Stimulated activated CD8-positive, alpha-beta memory T cell treated with anti-CD3 and anti-CD28 coated beads, Interleukin-7, amount 100 ng/mL, for 4 hours (primary cell): ENCODE measurements at places on chromosomes 6 and 20.

GRCh38 chr6:74899416-74899815, 306.4 kb downstream of the COL12A1 start:
- no peak for DNase-seq

DNA sequence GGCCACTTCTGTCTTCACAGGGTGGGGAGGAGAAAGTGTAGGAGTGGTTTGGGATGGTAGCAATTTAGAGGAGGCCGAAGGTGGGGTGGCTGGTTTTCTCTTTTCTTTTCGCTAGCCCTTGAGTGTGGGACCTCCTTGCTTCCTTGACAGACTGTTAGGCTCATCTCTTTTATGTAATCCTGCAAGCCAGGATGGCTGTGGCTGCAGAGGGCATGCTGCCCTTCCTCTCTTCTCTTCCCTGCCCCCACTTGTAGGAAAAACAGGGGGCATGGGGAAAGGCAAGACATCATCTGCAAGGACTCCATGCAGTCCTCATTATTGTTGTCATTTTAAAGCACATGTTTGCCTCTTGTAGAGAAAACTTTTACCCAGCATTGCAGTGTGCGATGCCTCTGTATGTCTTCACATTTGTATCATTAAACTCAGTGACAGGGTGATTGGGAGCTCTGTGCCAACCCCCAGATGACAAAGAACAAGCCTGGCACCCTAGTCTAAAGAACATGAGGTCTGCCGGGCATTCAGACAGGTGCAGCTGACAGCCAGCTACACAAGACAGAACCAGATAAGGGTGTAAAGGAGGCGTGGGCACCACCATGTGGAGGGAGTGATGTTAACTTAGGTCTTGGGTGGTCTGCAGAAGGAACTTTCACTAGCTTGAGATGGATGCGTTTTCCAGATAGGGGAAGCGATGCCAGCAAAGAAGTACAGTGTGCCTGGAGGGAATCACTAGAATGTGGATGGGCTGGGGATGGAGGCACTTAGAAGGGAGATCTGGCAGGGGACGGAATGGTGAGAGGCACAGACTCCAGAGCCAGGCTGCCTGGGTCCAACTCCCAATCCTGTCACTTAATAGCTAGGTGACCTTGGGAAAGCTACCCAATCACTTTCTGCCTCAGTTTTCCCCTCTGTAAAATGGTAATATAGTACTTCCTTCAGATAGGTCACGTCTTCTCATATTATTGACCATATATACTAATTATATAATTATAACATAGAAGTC, 207.6 kb downstream of the TBC1D7 start:
- no peak for DNase-seq

- no peak for DNase-seq
Measured at GRCh38 chr20:56859801-56860261, 230.7 kb downstream of the TFAP2C start.

GRCh38 chr6:73579389-73579788, 58.6 kb upstream of the EEF1A1 start:
- no peak for DNase-seq

GRCh38 chr6:96227135-96227534, 211.4 kb downstream of the FUT9 start:
- no peak for DNase-seq

DNA sequence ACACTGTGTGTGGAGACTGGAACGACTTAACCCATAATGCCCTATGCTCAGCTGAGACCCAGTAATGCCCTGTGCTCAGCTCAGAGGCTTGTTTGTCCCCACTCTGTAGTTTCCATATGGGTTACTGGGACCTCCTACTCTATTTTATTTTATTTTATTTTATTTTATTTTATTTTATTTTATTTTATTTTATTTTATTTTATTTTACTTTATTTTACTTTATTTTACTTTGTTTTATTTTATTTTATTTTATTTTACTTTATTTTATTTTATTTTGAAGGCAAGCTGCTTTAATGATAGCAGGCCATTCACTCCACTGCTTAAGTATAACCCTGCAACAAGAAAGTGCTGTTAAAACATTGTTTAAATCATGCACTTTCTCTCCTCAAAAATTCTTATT, 603.4 kb upstream of the JAG1 start:
- DNase-seq = no peak

GRCh38 chr6:13614126-13614925, 809 bp upstream of the NOL7 start:
- DNase-seq = no peak

DNA sequence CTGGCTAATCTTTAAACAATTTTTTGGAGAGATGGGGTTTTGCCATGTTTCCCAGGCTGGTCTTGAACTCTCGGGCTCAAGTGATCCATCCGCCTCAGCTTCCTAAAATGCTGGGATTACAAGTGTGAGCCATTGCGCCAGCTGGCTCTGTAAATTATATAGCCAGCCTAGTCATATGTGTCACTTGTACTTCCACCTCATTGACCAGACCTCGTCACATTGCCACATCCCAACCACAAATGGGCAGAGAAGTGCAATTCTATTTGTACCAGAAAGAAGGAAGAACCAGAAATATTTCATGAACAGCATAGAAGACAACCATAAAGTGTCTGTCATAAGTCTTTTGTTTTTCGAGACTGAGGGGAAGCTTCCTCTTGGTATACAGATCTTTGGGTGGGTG, 304.9 kb upstream of the RNF24 start:
- no peak for DNase-seq

GRCh38 chr20:50594591-50595432, 84.6 kb downstream of the PTPN1 start:
- no peak for DNase-seq

GRCh38 chr6:38634518-38634917, 5.2 kb downstream of the BTBD9 start:
- no peak for DNase-seq

- DNase-seq = no peak
Measured at GRCh38 chr6:87308970-87309369, 13.4 kb upstream of the SMIM8 start.

- DNase-seq = no peak
Measured at GRCh38 chr6:106206905-106207304, 118.7 kb downstream of the ATG5 start.

- no peak for DNase-seq
Measured at GRCh38 chr6:17457956-17458355, 64.6 kb downstream of the CAP2 start.

- DNase-seq = no peak
Measured at GRCh38 chr6:122580737-122581136, 29.5 kb upstream of the PKIB start.

DNA sequence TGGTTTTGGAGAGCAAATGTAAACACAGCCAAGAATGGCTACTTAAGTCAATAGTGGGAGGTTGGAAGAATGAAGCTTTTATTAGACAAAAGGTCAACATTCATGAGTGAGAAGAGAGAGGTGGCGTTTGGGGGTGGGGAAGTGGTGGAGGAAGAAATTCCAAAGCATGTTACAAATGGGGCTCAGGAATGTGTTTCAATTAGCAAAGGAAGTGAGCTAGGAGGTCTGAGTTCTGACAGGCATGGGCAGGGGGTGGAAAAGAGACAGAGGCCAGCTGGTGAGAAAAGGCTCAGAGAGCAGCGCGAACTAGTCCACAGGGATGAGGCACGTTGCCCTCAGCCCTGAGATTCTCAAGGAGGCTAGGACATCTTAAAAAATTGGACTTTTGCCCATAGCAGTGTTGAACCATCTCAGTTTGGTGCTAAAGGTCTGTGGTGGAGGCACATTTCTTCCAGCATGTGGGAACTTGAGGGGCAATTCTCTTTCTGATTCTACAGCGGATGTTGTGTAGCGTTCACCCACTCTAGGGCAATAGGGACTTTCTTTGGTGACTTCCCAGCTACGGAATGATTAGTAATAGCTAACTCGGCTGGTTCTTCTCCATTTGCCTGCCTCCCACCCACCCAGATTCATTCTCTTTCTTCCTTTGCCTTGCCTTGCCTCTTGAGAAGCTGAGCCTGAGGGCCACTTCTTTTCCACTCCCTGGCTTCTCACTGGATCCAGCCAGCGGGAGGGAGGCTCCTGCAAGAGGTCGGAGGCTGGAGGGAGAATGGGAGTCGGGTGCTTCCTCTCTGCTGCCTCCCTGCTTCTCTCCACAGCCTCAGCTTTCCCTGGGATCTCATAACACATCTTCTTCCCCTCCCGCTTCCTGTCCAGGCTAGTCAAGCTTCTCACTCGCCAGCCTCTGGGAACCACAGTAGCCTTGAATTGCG, 45.1 kb upstream of the NEDD9 start:
- DNase-seq = no peak

- DNase-seq = no peak
Measured at GRCh38 chr6:31779908-31780307, 2.8 kb upstream of the VWA7 start.

GRCh38 chr6:134809130-134809529, 140.8 kb downstream of the ALDH8A1 start:
- no peak for DNase-seq

GRCh38 chr20:48384147-48384818, 443.5 kb downstream of the PREX1 start:
- DNase-seq = no peak

DNA sequence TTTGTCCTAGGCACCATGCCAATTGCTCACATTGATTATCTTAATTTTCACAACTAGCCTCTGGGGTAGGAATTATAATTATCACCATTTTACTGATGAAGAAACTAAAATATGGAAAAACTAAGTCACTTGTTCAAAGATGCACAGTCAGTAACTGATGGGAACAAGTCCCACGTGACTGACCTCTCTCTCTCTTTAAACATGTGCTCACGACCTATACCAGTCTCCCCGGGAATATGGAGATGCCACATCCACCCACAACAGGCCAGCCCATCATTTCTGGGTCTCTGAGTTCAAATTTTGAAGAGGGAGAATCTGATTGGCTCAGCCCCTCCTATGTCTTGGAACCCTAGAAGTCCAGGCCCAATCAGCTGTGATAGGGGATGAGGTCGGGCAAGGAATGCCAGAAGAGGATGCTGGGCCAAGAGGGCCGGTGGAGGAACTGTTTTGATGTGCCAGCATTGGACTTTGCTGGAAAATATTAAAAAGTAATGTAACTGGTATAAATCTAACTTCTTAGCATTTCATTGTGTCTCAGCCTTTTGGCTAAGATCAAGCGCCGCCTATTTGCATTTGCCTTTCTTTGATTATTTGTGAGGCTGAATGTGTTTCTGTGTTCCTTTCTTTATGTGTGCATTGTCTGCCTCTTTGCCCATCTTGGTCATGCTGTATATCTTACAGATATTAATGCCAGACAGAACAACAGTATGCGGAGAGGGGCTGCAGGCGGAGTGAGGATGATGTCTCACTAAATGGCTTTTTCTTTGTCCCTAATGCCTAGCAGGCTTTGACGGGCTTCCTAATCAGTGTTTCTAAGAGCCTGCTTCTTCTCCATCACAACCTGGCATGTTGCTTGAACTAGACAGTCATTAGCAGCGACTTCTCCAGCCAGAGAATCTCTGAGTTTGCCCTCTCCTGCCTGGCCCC, 126.6 kb downstream of the VEGFA start:
- no peak for DNase-seq

GRCh38 chr6:4466769-4467480, 309.3 kb upstream of the CDYL start:
- no peak for DNase-seq

- no peak for DNase-seq
Measured at GRCh38 chr6:168554472-168554871, 113.5 kb downstream of the SMOC2 start.

DNA sequence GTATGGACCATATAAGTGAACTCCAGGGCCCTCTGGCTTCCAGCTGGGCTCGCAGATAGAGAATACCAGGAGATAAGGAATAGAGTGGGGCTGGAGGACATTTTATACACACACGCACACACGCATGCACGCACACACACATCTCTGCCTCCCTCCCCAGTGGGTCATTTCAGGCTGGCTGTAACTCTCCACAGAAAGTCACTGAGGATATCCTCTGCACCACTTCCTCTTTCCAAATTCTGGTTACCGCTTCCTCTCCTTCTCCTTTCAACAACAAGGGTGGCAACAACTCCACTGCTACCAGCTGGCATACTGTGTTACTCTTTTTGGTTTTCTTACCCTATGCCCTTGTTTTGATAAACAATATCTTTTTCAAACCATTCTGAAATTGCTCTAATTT, 280.2 kb downstream of the COL12A1 start:
- DNase-seq = no peak

DNA sequence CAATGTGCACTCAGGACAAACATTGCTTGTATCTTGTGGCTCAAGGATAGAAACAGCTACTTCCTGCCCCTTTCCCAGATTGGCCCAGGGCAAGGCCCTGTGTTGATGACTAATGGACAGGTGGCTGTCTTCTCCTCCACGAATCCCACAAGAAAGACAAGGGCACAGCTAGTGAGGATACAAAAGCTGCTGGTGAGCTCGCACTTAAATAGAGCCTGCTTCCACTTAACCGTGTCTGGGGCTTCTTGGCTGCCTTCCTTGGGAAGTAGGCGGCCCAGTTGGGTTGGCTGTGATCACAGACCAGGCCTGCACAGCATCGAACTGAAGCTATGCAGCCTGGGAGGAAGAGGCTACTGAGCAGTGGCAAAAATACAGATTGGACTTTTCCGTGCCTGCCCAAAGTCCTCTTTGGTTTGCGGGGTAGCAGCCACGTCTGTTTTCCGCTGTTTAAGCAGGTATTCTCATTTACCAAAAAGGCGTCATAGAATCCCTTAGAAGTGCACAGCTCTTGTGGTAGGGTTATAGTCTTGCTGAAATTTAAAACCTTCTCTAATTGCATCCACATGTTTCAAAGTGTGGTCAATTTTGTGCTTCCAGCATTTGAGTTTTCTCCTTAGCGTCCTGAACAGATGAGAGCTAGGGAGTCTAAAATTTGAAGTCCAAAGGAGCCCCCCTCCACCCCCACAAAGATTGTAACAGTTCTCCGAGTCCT, 23.0 kb upstream of the NAA20 start:
- no peak for DNase-seq

DNA sequence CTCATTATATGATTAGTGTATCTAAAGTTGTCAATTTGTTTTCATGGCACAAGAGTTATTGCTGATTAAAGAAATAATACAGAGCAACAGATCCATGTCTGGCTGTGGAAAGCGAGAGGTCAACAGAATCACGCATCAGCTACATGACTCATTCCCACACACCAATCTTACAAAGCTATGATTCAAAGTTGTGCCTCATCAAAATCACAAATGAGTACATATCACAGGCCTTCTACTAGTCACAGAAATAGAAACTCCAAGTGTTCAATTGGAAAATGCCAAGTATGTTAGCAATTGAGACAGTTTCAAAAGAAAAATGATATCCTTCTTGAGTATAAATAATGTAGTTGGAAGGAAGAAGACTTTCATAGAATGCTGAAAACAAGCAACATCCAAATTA, 57.8 kb upstream of the NKAIN2 start:
- DNase-seq = no peak

- DNase-seq = no peak
Measured at GRCh38 chr20:17651129-17651759, 30.8 kb downstream of the RRBP1 start.

DNA sequence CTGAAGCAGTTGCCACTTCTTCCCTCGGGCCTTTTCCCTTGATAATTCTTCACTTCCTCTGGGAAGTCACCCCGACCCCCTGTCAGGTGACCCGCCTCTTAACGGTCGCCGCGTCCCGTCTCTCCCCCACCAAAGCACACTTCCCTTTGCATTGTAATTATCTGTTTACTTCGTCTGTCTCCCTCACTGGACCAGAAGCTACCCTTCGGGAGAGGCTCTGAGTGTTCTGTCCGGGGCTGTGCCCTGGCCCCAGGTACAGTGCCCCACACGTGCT, 771 bp upstream of the SNAI1 start:
- DNase-seq = no peak
